CD4-positive, alpha-beta T cell treated with Interleukin-15 for 4 hours (primary cell): ENCODE measurements at places on chromosomes 5 and 9.

GRCh38 chr9:137396227-137396626, 26.7 kb downstream of the EXD3 start:
- no peak for DNase-seq

DNA sequence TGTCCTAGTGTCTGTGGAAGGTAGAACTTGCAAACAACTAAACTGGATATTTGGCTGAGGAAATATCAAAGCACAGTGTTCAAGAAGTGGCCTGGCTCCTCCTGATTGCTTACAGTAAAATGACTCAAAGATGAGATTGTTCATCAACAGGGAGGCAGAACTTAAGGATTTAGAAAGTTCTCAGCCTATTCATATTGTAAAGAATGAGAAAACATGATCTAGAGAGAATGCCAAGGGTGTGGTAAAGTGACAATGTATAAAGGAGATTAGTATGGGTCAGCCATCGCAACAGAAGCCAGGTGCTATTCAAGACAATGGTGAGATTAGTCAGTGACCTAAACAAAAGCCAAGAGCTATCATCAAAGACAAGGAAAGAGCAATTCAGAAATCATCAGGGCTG, 372.3 kb downstream of the SPOCK1 start:
- no peak for DNase-seq

DNA sequence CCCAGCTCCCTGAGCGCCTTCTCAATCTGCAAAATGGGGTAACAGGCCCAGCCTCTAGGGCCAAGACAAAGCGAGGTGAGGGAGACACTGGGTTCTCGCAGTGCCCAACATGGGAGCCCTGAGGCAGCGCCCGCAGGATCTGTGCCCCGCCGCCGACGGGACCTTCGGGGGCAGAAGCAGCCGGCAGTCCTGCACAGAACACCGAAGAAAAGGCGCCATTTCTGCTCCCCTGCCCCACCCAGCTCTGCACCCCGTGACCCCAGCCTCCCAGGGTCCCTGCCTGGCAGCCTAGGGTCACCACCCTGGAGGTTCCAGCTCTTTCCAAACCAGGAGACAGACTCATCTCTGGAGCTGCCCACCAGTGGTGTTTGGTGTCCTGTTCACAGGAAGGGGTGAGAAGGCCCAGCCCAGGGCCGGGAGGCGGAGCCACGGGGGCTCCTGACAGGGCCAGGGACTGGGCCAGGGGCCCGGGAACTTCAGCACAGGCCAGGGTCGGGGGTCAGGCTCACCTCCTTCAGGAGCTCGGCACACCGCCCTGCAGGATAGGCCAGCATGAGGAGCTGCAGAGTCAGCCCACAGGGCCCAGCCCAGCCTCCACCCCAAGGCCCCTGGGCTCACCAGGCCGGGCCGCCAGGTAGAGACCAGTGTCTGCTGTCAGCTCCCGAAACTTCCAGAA, 3.3 kb downstream of the LCN8 start:
- DNase-seq: no peak

DNA sequence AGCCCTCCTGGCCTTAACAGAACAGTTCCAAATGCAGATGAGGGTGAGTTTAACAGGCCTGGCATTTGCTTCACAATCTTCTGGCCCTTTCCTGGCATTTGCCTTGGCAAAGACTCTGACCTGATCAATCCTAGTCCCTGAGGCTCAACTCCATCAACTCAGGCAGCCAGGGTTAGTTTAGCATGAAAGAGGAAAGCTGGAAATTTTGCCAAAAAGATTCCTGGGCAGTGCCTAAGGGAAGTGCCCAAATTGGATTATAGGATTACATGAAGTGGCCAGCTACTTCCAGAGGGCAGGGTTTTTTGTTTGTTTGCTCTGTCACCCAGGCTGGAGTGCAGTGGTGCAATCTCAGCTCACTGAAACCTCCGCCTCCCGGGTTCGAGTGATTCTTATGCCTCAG, 36.8 kb downstream of the PCDHAC2 start:
- no peak for DNase-seq

DNA sequence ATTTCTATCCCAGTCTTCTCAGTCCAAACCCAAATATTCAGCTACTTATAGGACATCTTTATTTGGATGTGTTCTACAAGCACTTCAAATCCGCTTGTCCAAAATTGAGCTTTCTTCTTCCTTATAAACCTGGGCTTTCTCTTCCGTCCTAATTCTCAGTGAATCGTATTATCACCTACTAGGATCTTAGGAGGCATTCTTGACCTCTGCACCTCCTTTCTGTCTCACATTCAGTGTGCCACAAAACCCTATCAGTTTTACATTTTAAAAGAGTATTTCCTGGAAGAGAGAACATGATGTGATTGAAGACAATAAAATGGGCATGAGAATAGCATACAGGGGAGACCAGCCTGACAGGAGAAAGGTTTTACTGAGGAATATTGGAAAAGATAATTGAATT, 16.8 kb upstream of the GNE start:
- no peak for DNase-seq

- DNase-seq: no peak
Observed at GRCh38 chr9:133341369-133342068, 5.5 kb upstream of the SURF6 start.

- no peak for DNase-seq
Observed at GRCh38 chr9:76176171-76176570, 218.1 kb downstream of the RFK start.

- DNase-seq: peak; percentile 73
Observed at GRCh38 chr9:112037281-112038016, 137.6 kb downstream of the SUSD1 start.
